ENCODE measurements at places on chromosomes 1 and 21.
A peak's percentile ranks its signal among the peaks of the same experiment; 100 is the strongest.

GRCh38 chr1:224698015-224698451, 81.9 kb downstream of the CNIH3 start:
- no peak for DNase-seq

DNA sequence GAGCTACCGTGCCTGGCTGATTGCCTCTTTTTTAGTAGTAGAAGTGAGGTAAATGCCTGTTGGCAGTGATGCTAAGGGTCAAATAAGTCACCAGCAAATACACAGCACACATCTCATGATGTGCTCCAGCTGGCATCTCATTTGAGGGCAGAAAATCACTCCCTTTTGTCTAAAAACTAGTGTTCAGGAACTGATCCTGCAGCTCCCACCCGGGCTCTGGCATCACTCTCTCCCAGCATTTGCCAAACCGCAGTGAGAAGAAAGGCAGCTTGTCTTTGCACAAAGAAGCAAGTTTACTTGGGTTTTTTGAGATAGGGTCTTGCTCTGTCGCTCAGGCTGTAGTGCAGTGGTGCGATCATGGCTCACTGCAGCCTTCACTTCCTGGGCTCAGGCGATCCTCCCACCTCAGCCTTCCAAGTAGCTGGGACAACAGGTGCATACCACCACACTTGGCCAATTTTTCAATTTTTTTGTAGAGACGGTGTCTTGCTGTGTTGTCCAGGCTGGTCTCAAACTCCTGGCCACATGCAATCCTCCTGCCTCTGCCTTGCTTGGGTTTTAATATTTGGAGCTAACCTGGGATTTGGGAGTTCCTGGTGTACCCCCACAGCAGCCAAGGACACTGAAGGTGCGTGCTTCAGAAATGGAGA, 4.1 kb downstream of the RBP7 start:
- DNase-seq = no peak

GRCh38 chr1:230037261-230037660, 29.8 kb upstream of the GALNT2 start:
- DNase-seq = no peak

DNA sequence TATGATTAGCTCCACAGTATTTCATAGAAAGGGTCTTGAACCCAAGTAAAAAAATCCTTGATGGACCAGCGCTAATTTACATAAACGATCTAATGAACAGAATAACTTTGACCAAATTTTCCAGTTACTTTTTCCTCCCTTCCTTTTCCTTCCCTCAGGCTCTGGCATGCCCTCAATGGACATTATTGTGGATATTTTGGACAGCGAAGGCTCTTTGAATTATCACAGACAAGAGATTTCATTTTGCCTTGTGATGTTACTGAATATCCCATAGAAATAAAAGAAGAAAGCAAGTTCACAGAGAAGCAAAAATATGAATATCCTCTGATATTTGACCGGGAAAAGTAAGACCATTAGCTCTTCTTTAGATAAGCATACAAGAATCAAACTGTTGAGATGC, 60.3 kb upstream of the EXO1 start:
- DNase-seq = no peak

DNA sequence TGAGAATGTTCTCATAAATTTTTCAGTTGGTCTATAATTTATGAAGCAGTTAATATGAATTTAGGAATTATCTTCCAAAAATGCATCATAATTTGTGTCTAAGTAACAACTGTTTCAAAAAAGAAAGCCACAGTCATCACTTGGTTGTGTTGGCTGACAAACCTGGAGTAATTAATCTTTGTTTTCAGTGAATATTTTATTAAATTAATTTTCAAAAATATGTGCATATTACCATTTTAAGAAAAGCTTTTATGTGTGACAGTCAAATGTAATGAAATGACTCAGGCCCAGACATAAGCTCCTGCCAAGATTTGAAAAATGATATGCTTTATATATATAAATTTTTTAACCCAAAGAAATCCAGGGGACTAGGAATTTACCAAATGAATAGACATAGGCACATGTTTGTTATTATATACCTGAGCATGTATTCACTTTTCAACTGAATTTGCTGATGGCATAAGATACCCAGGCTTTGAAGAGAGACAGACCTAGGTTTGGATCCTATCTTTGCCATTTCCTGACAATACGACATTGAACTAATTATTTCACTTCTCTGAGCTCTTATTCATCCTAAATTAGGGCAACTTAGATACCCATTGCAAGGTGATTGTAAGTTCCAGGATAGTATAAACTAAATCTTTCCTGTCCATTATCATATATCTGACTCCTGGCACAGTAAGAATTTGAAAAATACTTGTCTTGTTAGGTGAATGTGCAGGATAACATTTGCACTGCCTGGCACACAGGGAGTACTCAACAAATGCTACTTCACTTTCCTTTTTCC, 729.5 kb upstream of the ADGRL2 start:
- DNase-seq = no peak

DNA sequence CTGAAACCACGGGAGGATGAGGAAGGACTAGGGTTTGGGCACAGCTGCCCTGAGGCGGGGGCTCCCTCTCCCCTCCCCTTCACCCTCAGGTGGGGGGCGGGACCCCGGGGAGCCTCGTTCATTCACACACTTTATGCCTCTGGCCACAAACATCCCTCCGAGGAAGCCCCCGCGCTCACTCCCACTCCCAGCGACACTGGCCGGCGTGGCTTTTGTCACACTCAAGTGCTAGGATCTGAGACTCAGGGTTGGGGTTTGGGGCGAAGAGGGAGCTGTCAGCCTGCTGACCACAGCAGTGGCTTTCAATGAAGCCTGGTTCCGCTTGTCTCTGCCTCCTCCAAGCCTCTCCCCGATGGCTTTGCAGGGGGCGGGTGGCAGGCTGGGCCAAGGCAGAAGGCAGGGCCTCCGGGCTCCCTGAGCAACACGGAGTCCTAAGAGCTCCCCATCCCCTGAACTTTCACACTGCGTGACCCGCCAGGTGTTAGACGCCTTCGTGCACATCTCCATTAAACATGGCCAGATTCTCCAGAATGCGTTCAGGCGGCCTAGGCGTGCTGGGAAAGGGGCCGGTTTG, 178.1 kb downstream of the NPHP4 start:
- no peak for DNase-seq

- DNase-seq = no peak
Measured at GRCh38 chr1:8077602-8078001, 51.5 kb upstream of the ERRFI1 start.

GRCh38 chr1:42847111-42847595, 740 bp downstream of the ZNF691 start:
- DNase-seq = peak; percentile 51

GRCh38 chr1:72636631-72637030, 354.3 kb upstream of the NEGR1 start:
- no peak for DNase-seq

GRCh38 chr1:228109962-228110488, 926 bp upstream of the MRPL55 start:
- no peak for DNase-seq

- DNase-seq = no peak
Measured at GRCh38 chr21:43004926-43005325, 30.6 kb downstream of the PKNOX1 start.

GRCh38 chr1:104718752-104719151, 969.1 kb downstream of the AMY1C start:
- DNase-seq = no peak

- DNase-seq = no peak
Measured at GRCh38 chr1:46804027-46804889, 5.4 kb downstream of the CYP4B1 start.

DNA sequence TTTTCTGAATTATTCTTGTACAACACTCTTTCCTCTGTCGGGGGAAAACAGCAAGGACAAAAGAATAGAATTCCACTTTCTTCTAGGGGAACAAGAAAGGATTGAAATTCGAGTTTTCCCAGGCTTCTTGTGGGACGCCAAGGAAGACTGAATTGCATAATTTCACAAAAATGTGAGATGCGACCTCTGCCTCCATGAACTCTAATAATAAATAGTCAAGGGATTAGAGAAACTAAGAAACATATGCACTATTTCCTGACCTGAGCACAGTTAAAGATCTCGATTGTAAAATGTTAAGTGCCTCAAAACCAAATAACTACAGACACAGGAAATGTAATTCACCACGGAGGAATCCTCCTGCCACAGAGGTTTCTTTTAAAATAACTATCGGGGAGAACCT, 117.3 kb upstream of the MARK1 start:
- DNase-seq = no peak

DNA sequence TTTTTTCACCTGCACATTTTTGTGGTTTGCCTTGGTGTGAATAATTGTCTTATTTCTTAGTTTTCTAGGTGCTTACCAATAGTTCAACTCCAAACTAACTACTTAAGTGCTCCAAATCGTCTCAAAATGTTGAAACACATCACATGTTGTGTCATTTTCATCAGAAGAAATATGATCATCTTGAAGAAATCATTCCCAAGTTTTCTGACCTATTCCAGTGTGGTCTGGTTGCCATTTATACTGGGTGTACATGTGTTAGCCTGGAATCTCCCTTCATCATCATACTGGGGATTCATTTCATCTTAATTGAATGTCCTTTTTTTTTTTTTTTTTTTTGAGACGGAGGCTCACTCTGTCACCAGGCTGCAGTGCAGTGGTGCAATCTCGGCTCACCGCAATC, 67.0 kb downstream of the EIF2B3 start:
- no peak for DNase-seq

DNA sequence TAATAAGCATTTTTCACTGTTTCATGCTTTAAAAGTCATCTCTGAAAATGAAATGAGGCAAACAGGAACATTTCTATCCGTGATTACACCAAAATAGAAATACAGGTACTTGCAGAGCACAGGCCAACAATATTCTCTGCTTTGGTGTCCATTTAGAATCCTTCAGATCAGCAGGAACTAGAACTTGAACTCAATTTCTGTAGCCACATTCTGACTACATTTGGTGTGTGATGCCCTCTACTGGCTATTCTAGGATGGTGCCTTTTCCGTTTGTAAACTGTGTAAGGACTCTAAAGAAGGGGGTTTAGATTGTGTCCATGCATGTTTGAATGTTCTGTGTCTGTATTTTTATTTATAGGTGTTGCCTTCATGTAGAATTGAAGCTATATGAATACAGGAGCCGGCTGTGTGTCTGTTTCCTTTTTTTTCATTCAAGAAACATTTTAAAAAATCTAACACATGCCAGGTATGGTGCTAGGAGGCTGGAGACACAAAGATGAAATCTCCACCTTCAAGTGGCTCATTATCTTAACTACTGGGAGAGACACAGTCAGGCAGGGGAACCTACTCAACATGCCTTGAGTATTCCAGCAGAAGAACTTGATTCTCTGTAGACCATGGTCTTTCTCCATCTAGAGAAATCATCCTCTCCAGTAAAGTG, 7.6 kb upstream of the ZNF326 start:
- DNase-seq = peak; percentile 81

DNA sequence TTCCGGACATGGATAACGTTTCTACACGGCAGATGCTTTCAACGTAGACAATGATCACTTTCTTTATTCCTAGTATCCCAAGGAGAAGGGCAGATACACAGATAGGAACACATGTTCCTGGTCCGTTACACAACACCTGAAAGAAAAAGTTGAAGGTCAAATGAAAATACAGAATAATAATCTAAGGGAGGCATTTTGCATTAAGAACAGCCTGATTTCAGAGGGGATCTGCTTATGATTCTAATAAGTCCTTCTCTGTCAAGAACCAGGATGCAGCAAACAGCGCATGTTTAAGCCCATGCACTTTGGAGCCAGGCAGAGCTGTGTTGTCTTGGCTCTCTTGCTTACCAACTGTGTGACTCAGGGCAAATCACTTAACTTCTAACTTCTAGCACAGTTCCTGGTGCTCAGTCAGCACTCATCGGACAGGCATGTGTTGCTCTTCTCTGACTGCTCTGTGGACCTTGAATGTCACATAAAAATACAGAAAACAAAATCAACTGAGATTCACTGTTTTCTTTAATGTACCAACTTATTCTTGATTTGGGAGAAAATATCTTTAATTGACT, 56.3 kb upstream of the CNN3 start:
- DNase-seq = no peak

GRCh38 chr1:222886878-222887351, 72.1 kb downstream of the DISP1 start:
- no peak for DNase-seq

- no peak for DNase-seq
Measured at GRCh38 chr1:84089867-84090266, 54.2 kb upstream of the PRKACB start.

GRCh38 chr1:222266223-222267196, 281.4 kb downstream of the HHIPL2 start:
- DNase-seq = no peak

- no peak for DNase-seq
Measured at GRCh38 chr1:37497832-37498231, 16.7 kb downstream of the MEAF6 start.

DNA sequence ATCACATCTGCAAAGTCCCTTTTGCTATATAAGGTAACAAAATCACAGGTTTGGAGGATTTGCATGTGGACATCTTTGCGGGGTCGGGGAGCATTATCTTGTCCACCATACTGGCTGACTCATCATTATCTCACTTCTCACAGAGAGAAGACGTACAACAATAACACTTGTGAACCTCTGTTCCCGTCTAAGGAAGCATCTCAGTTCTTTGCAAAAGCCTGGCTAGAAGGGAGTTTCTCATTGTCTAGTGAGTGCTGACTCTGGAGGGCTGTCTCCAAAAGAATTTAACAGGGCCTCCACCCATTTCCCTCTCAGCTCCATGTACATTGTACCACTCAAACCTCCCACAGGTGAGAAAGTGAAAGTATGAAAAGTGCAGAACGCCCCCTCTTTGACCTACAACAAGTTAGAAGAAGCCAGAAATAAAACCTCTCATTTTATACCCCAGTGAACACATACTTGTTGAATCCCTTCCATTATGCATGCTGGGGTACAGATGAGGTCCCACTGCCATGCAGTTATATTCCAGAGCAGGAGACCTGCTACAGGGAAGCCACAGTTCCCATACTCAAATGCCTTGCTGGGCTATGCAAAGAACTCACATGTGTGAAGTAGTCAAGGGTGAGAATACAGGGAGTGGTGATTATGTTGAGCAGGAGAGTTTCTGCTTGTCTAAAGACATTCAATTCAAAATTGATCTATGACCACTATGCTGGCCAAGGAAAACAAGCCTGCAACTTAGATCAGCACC, 121.7 kb upstream of the PRDX6 start:
- no peak for DNase-seq

GRCh38 chr1:29232387-29232786, 1.7 kb upstream of the MECR start:
- DNase-seq = no peak

GRCh38 chr1:113846391-113847035, 25.0 kb downstream of the PTPN22 start:
- DNase-seq = no peak

GRCh38 chr21:24411429-24411828, 1195.9 kb downstream of the MRPL39 start:
- no peak for DNase-seq

GRCh38 chr1:216896146-216896545, 172.9 kb upstream of the ESRRG start:
- no peak for DNase-seq

GRCh38 chr1:234401658-234402057, 28.4 kb downstream of the COA6 start:
- no peak for DNase-seq

GRCh38 chr1:222331765-222332164, 216.1 kb downstream of the HHIPL2 start:
- no peak for DNase-seq

Data from OCI-LY7 (cell line).